ENCODE measurements at places on chromosomes 1 and 21. TPM values are rescaled to one million over a fixed set of nuclear protein-coding genes. Genes with fewer than 3 reads are reported as not detected.

VHLL gene
- total RNA-seq, result not detected

KLF17 gene
- total RNA-seq, result not detected

TNNI3K gene
- total RNA-seq, result not detected

FNDC5 gene
- 39.4 TPM for total RNA-seq

TTC39A gene
- 20.3 TPM for total RNA-seq

TARDBP gene
- 70.3 TPM for total RNA-seq

TRAF3IP3 gene
- total RNA-seq, result not detected

GRCh38 chr1:109819906-109820305 lies 56.2 kb upstream of the EPS8L3 start:
- DNase-seq, result no peak

DNA sequence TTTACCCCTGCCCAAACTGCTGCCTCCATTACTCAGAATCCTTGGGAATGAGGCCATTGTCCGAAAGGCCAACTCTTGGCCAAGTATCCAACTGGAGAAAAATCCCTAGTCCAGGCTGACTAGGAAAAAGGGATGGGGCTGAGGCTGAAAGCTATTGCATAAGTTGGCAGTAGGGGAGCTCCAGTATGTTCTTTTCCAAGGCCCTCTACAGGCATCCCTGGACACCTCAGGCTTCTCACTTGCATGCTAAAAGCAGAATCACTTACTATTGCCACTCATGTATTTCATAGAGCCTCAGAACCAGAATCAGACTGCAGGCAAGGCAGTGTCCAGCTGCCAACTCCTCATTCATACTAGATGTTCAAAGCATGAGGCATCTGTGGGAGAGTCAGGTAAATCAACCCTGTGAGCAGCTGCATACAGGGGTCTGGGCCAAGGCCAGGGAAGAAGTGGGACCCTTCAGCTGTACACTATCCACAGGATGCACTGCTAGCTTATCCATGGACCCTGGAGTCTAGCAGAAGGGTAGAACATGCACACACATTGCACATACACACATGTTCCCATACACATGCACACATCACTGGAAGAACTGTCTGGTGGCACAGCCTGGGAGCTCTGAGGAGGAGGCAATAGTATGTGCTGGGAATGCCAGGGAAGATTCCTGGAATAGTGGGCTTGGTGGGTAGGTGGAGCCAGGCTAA lies 195.3 kb downstream of the C1orf94 start:
- no peak for DNase-seq

DNA sequence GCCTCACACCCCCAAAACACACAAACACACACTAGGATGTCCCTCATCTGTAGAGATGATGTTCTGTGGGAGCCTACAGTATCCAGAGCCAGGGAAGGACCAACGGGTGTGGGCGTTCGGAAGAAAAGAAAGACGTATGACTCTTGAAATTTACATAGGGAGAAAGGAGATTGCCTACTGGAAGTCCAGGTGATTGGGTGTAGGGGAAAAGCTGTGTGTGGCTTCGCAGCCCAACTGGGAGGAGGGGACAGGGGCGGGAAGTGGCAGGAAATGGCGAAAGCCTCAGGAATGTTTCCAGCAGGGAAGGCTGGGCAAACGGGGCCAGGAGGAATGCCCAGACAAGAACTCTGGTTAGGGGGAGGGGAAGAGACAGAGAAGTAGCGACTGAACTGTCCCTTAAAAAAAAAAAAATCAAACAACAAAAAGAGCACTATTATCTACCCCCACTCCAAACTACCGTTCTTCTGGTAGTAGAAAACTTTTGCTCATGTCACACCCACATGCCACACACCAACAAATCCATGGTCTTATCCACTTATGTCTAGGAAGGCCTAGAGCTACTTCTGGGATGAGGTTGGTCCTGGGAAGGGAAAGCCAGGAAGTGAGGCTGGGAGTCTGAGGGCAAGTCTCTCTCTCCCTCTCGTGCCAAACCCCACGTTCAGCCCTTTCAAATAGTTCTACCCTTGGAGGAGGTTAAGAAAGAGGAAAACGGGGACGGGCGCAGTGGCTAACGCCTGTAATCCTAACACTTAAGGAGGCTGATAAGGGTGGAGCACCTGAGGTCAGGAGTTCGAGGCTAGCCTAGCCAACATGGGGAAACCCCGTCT lies 1.8 kb upstream of the CKS1B start:
- DNase-seq, result peak; percentile 72

- DNase-seq, result no peak
Measured at GRCh38 chr1:180525715-180526039, 23.3 kb upstream of the ACBD6 start.

- no peak for DNase-seq
Measured at GRCh38 chr1:202259705-202260104, 66.1 kb downstream of the LGR6 start.

GRCh38 chr1:212157252-212157651 lies 121.7 kb downstream of the DTL start:
- no peak for DNase-seq

DNA sequence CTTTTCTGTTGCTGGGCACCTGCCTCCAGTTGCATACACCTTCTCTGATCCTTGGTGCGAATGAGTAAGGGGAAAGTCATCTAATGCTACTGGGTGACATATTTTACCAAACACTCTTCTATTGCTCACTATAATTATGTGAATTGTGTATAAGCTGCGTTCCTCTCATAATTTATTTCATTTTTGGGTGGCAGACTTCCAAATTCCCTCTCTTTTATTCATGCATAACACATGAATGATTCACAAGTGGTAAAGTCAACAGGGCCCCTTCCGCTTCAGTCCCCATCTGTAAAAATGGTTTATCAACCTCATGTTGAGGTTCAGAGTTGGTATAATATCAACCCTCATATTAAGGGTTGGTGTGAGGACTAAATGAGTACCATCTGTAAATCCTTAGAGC lies 3.2 kb upstream of the QSOX1 start:
- DNase-seq, result no peak

- DNase-seq, result no peak
Measured at GRCh38 chr1:177210071-177210470, 39.3 kb downstream of the BRINP2 start.

- no peak for DNase-seq
Measured at GRCh38 chr1:53558739-53559315, 99.6 kb downstream of the DMRTB1 start.

- DNase-seq, result no peak
Measured at GRCh38 chr1:16150508-16150907, 5.4 kb downstream of the EPHA2 start.

DNA sequence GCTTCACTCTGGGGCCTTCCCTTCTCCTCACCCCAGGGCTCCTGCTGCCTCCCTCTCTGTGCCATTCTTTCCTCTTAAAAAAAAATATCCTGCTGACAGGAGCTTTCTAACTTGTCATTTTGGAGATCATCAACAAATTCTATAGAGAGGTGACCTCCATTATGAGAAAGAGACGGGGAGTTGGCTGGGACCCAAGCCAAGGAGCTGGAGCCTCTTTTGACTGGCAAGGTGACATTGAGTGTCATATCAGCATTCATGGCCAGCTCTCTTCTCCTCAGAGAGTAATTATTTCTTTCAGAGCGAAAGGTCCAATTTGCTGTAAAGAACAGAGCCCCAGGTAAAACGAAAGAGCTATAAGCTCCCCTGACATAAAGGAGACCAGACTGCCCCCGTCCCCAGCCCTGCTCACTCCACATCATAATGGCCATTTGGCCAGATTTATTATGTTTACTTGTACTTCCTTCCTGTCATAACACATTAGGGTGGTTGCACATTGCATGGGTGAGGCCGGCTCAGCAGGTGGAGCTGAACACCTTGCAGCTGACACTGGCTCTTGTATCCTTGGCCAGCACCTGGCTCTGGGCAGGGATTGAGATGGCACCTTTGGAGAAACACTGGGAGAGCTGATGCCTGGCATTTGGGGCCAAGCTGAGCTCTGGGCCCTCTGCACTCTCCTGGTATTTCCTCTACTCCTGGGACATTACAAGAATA lies 404.0 kb upstream of the VAMP3 start:
- DNase-seq, result no peak

- DNase-seq, result no peak
Measured at GRCh38 chr1:44089371-44090048, 29.1 kb upstream of the KLF17 start.

GRCh38 chr1:33295450-33296081 lies 25.3 kb downstream of the A3GALT2 start:
- DNase-seq, result peak; percentile 88

DNA sequence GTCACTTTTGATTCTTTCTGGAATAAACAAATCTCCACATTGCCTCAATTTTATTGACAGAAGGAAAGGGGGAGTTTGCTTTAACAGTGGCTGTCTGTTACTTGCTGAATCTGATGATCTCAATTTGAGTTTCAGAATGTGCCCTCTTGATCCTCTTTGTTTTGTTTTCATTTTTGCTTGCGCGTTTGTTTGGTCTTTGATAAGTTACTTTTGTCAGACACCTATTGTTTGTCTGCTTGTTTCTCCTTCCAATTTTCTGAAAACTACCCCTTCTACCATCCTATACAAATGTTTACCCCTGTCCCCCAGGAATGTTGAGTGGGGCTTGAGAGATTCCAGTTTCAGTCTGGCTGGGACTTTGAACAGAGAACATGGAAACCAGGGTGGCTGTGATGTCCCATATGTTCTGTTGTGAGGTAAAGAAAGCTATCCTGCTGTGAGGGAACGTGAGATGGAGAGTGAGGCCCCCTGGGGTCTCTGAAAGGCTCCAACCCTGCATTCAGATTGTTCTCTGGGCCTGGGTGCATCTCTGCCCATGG lies 11.8 kb upstream of the XCL2 start:
- DNase-seq, result no peak

All from G401 (cell line).